ENCODE measurements at places on chromosomes 3 and 15.

DNA sequence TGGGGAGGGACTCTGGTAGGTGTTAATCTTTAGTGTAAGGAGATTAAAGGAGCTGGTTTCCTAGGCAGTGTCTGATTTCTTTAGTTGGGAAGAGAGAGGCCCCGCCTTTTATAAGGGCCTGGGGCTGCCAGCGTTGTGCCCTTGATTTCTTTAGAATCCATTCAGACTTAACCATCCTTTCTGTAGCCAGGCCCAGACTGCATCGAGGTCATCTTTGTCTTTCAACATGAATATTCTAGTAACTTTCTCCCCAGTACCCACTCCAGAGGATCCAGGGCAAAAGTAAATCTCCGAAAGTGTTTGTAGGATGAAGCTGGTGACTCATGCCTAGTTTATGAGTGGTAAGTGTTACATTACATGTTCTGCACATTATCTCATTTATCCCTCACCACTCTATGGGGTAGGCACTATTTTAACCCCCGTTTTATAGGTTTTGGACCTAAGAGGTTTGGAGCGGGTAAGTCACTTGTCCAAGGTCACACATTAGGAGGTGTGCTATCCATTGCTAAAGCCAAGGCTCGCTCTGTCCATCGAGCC lies 11.8 kb upstream of the USP3 start:
- DNase-seq: no peak

DNA sequence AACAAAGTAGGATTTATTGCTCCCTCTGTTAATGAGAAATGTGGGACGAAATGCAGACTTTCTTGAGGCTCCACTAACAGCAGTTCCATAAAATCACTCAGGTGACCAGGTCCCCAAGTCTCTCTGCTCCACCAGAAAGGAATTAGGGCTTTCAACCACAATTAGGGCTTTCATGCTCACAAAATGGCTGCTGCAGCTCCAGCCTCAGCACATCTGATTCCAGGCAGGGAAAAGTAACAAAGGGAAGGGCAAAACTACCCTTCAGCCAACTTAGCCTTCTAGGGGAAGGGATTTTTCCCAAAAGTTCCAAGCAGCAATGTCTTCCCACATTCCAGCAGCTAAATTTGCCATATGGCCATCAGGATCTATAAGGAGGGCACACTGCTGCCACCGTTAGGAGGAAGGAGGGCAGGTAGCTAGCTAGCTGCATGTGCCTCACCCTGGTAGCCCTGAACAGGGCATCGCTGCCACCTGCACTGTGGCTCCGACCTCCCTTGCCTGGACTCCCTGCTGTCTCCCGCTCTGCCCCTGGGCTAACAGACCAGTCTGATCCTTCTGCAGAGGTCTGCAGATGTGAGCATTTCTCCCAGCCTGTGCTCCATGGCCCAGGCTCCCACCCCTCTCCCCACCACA lies 12.8 kb downstream of the CFAP100 start:
- no peak for DNase-seq

DNA sequence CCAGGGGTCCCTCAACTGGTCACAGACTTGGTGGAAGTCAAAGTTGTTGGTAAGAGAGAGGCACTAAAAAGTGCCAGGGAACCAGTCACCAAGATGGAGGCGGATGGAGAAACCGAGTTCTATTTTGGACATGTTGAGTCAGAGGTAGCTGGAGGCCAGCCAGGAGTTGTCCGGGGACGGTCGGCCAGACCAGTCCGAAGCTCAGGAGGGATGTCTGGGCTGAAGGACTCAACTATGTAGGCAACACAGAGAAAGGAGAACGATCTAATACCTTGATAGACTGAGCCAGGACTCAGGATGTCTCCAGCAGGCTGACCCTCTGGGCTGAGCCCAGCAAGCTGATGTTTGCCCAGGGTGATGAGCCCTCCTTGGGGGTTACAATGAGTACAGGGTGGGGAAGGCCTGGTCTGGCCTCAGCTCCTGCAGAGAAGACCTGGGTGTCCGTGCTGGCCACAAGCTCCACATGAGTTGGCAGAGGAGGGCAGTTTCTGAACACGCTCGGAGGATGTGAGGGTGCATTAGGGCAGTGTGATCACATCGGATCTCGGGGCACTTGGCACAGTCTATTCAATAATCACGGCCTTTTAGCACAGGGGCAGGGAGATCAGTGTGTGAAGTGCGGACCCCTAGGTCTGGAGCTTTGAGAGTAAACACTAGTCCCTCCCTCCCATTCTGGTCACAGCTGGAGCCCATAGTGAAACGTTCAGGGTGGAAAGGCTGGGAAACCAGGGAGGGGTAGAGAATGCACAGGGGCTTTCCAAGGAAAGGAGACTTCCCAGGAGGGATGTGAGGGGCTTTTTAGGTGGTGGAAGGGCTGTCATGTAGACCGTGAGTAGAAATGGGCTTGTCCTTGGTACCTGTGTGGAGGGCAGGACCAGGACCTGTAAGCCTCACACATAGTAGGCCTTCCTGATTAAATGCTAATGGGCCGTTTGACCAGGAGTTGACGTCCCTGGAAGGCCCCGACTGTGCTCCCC lies 111.9 kb downstream of the ETFA start:
- no peak for DNase-seq

GRCh38 chr15:85527895-85528294 lies 147.5 kb downstream of the AKAP13 start:
- DNase-seq: no peak

- DNase-seq: no peak
Measured at GRCh38 chr3:15291589-15292541, 40.5 kb downstream of the SH3BP5 start.

DNA sequence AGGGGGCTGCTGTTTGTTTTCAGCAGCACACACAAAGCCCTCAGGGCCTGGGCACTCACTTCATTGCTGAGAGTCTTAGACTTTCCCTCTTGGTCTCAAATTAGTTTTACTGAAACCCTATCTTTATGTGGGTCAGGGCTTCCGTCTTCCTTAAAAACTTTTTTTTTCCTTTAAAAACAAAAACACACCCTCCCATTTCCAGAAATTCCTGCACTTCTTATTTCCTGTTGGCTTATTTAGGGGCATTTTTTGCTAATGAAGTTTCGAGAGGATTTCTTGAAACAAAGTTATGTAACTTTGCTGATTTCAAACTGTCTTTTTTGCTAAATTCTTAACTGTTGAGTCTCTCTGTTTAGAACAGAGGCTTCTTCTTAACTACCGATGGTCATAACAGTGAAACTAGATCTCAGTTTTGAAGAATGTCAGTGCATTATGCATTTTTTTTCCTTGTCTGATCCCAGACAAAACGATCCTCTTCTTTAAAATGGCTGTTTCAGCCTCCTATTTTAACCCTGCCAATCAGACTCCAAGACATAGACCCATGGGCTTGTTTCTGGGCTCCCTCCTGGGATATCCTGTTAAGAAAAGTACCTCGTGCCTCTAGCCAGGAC lies 23.3 kb downstream of the ANAPC13 start:
- no peak for DNase-seq

DNA sequence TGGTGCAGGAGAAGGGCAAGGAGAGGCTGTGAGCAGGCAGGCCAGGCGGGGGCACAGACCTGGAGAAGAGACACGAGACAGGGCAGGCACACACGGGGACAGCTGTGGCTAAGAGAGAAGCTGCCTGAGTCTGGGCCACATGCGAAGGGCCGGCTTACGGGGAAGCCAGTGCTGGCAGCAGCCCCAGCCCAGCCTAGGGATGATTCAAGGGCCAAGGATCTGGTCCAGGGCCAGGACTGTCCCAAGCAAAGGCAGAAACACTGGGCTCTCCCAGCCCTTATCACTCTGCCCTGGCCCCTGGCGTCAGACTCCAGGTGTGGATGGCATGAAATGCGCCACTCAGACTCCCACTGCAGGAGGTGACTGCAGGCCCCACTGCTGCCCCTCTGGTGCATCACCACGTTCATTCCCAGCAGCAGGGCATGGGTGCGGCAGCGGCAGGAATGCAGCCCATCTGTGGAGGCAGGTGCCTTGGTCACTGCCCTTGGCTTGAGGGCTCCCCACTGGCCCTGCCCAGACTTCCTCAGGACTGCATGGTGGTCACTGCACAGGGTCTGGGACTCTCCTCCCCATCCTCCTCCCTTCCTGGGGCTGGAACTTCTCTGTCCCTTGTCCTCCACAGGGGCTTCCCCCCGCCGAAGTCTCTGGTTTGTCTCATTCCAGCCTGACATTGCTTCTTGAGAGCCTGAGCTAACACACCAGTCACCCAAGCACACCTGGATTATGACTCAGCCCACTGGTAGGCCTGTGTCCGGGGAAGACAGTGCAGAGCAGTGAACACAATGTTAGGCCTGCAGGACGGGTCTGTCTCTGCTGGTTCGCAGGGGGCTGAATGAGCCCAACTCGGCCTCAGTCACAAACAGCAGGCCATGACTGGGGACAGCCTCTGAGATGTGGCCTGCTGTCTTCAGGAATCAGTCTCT lies 69.3 kb downstream of the TBC1D2B start:
- DNase-seq: no peak

- no peak for DNase-seq
Measured at GRCh38 chr3:52681596-52681995, 4.1 kb downstream of the PBRM1 start.

- no peak for DNase-seq
Measured at GRCh38 chr3:29005862-29006261, 275.0 kb upstream of the RBMS3 start.

DNA sequence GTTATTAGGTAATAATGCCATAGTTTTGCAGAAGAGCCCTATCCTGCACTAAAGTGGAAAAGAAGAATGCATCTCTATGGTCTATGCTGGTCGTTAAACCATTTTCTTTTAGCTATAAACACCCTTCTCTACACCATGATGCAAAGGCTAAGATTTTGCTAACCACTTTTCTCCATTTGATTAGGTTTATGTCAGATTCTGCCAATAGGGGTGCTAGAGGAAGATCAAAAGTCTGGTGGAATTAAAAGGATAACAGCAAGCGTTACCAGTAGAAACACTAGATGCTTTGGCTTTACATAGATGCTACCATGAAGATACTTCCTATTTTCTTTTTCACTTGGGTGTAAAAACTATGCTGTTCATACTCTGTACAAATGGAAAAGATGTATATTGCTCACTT lies 669.8 kb upstream of the ARPP21 start:
- DNase-seq: no peak

DNA sequence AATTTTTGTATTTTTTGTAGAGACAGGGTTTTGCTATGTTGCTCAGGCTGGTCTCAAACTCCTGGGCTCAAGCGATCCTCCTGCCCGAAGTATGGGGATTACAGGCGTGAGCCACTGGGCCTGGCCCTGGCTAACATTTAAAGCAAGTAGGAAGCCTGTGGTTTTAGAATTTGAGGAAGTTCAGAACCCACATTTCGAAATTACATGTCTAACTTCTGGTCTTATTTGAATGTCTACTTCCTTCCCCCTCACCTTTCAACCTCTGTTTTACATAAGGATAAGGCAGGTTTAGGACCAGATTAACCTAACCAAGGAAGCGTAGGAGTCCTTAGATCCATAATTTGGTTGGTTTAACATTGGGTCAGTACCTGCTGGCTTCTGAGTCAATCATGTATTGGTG lies 120.5 kb upstream of the PROK2 start:
- no peak for DNase-seq

GRCh38 chr15:27642981-27643380 lies 456.1 kb downstream of the OCA2 start:
- DNase-seq: no peak

- no peak for DNase-seq
Measured at GRCh38 chr3:127760361-127760760, 62.0 kb downstream of the MGLL start.

- DNase-seq: no peak
Measured at GRCh38 chr3:134601539-134602439, 49.0 kb downstream of the KY start.

DNA sequence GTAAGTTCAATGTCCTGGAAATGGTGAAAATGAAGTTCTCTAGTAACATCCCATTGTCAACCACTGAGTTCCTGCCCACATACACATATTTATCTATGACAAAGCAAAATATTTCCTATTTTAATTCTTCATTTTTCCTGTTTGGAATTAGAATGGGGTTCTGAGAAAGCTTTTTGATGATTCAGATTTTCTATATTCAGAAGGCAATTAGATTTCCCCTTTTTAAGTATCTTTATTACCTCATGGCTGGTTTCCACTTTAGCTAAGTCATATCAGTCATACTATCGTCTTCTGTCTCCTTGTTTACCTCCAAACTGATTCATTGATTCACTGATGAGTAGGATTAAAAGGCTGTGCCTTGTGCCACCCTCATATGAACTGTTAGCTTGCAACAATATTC lies 17.9 kb downstream of the ETFA start:
- DNase-seq: no peak

GRCh38 chr3:87437765-87438164 lies 161.4 kb upstream of the POU1F1 start:
- no peak for DNase-seq

DNA sequence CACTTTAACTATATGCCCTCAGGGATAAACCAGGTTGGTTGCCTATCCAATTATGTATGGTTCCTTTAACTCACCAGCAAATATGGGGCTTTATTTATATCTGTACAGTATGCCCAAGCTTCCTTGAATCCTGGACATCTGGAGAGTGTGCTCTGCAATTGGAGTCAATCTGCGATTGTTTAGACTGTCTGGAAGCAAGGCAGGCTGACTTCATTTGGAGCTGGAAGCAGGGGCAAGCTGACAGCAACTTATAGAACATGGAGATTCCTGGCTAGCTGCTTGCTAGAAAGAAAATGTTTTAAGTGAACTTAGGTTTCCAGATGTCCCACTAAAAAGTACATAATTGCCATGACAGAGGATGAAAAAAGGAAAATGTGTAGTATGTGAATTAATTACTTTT lies 63.7 kb upstream of the TPRG1 start:
- DNase-seq: no peak

DNA sequence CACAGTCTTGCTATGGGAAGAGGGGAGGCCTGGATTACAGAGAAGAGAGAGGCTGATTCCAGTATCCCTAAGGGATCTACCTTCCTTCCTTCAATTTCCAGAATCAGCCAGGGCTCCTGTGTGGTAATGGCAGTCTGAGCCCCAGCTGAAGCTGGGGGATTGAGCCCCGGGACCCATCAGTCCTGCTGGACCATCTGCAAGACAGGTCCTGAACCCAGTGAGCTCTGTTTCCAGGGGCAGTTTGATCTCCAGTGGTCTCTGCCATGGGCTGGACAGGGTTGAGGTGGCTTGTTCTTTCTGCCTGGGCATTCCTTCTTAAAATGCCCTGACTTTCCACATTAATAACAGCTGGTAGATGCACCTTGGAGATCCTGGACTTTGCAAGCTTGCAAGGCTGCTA lies 685.2 kb downstream of the TBL1XR1 start:
- DNase-seq: no peak

GRCh38 chr3:134094491-134094890 lies 64.8 kb upstream of the SLCO2A1 start:
- no peak for DNase-seq

DNA sequence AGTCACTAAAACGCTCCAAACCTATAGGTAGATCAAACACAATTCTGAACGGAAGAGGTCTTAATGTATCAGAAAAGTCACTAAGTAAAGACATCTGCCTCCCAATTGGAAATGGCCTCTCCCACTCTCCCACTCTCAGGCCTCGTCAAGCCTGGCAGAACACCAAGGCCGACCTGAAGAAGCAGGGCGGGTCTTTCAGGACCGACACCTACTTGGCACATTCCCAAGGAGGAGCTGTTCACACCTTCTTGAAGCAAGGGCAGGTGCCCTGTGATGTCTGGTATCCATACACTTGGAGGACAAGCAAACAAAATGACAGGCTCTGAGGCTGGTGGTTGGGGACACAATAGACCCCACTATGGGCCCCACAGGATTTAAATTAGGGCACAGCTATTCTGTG lies 30.0 kb downstream of the XXYLT1 start:
- DNase-seq: no peak

All from NCI-H345 (cell line).